Activated naive CD4-positive, alpha-beta T cell treated with anti-CD3 and anti-CD28 coated beads for 36 hours (primary cell): ENCODE measurements at places on chromosomes 6 and 20.

DNA sequence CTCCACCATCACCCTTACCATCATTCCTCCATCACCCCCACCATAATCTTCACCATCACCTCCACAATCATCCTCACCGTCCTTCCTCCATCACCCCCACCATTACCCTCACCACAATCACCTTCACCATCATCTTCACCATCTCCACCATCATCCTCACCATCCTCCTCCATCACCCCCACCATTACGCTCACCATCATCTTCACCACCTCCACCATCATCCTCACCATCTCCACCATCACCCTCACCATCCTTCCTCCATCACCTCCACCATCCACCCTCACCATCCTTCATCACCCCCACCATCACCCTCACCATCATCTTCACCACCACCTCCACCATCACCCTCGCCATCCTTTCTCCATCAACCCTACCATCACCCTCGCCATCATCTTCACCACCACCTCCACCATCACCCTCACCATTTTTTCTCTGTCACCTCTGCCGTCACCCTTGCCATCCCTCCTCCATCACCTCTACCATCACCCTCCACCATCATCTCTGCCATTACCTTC is 33.1 kb upstream of the MPC1 start:
- no peak for DNase-seq

GRCh38 chr6:26514984-26515383 is 14.9 kb downstream of the BTN1A1 start:
- DNase-seq: no peak

- DNase-seq: no peak
These were observed 177.2 kb upstream of the DTNBP1 start for GRCh38 chr6:15839969-15840541.

- no peak for DNase-seq
These were observed 184.6 kb downstream of the SMOC2 start for GRCh38 chr6:168625602-168626001.
